ENCODE measurements at places on chromosomes 1 and 21.

DNA sequence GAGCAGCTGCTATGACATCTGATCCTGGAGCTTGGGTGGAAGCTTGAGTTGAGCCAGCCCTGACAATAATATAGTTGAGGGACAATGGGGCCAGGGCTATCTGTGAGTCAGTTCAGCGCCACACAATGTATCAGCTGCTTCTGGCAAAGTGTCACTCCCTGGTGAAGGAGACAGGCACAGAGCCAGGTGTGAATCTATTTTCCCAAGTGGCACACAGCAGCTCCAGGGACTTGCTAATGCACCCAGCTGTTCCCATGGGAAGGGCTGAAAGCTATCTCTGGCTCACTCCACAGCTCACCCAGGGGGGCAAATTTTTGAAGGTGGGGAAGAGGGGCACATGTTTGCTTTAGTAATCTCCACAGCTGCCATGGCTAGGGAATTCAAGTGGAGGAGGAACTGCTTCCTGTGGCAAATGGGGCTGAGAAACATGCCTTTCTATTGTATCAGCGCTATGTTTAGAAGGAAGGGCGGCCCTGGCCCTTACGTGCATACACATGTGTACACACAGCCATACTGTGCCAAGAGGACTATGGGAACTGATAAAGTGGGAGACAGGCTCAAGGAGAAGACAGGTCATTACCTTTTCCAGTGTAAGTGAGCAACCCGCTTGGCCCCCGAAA is 2.2 kb downstream of the CYB5R1 start:
- H3K4me3 ChIP-seq = no peak overlapping the region
- DNase-seq = no peak
- H3K4me1 ChIP-seq = peaks cover 4% of the 10 kb centered on the region
- peaks cover 34% of the 10 kb centered on the region for H3K36me3 ChIP-seq

DNA sequence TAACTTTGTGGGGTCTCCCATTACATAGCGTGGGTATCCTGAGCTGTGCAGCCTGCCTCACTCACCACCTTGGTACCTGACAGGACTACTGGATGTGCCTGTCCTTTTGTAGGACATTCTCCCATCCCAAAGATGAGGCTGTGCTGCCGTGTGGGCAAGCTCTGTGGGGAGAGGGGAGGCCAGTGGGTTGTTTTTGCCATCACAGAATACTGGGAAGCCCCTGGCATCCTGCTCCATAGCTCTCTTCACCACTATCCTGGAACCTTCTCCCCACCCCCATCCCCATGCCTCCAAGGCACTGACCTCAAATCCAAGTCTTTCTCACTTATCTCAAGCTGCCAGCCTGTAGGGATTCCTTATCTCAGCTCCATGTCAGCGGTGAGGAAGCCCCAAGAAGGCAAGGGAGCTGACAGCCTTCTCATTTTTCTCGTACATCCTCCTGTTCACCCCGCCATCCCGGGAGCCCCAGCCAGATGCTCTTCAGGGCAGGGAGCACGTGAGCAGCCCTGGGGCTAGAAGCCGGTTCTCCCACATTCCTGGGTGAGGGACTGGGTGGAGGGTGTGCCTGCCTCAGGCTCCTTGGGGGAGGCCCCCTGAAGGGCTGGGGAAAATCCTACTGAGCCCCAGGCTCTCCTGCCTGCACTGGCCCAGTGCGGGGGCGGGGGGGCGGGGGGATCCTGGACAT is 2.4 kb upstream of the ELF3 start:
- no peak overlapping the region for H3K27ac ChIP-seq
- DNase-seq = no peak
- no peaks in the 10 kb centered on the region for H3K27me3 ChIP-seq

GRCh38 chr1:94101613-94102525 is 19.1 kb downstream of the ABCA4 start:
- no peaks in the 10 kb centered on the region for H3K36me3 ChIP-seq
- H3K27ac ChIP-seq = no peak overlapping the region
- H3K27me3 ChIP-seq = no peaks in the 10 kb centered on the region

- no peak for DNase-seq
- no peaks in the 10 kb centered on the region for H3K27me3 ChIP-seq
- no peak overlapping the region for H3K27ac ChIP-seq
- no peaks in the 10 kb centered on the region for H3K36me3 ChIP-seq
- H3K4me1 ChIP-seq = no peaks in the 10 kb centered on the region
These were observed 34.4 kb downstream of the KCNN3 start for GRCh38 chr1:154835531-154836324.

GRCh38 chr1:184743062-184743756 is 11.4 kb downstream of the EDEM3 start:
- H3K36me3 ChIP-seq = no peaks in the 10 kb centered on the region
- no peak overlapping the region for H3K27ac ChIP-seq
- H3K4me1 ChIP-seq = no peaks in the 10 kb centered on the region

GRCh38 chr1:16717336-16718098 is 22.8 kb upstream of the RNU1-4 start:
- no peaks in the 10 kb centered on the region for H3K36me3 ChIP-seq
- no peak overlapping the region for H3K27ac ChIP-seq
- no peak for DNase-seq
- H3K27me3 ChIP-seq = no peaks in the 10 kb centered on the region

DNA sequence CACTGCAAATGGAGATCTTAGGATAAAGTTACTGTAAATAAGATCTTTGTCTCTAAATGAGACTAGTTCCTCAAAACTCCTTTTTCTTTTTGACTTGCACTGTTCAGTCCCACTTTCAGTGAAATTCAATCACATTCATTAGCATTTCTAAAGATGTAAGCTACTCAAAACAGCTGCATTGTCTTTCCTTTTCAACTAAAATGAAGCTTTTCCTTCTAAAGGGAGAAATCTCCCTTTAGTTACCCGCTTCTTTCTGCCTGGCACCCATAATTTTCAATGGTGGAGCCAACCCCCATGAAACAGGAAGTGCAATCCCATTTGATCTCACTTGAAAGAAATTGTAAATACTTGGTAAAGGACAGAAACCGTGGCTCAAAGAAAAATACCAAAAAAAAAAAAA is 387.4 kb upstream of the PKN2 start:
- DNase-seq = no peak
- no peak overlapping the region for H3K4me3 ChIP-seq
- no peaks in the 10 kb centered on the region for H3K36me3 ChIP-seq

- H3K36me3 ChIP-seq = no peaks in the 10 kb centered on the region
- no peak overlapping the region for H3K27ac ChIP-seq
- H3K4me1 ChIP-seq = no peaks in the 10 kb centered on the region
- H3K27me3 ChIP-seq = no peaks in the 10 kb centered on the region
- H3K4me3 ChIP-seq = no peak overlapping the region
These were observed 15.4 kb downstream of the IL12RB2 start for GRCh38 chr1:67323087-67323486.

DNA sequence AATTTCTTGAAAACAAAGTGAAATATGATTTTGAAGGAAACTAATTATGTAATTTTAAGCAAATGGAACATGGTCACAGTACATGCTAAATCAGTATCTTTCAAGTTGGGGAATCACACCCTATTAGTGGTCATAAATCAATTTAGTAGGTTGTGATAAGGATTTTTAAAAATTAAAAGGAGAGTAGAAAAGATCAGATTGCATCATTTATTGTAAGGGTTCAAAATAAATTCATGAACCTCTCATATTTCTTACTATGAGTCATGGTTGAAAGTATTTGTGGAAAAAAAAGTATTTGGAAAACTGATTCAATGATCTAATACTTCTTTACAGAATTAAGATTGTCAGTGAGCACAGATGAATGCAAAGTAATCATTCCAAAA is 14.6 kb downstream of the ADSS2 start:
- H3K4me3 ChIP-seq = no peak overlapping the region
- H3K36me3 ChIP-seq = peaks cover 8% of the 10 kb centered on the region

- H3K4me3 ChIP-seq = no peak overlapping the region
- H3K36me3 ChIP-seq = no peaks in the 10 kb centered on the region
- H3K27ac ChIP-seq = peak overlapping the region; percentile 57
- peaks cover 9% of the 10 kb centered on the region for H3K4me1 ChIP-seq
These were observed 37.7 kb upstream of the KCNJ15 start for GRCh38 chr21:38219049-38219628.
